NCI-H524 (cell line): ENCODE measurements at places on chromosomes 1 and 21.

- DNase-seq = no peak
Observed at GRCh38 chr1:47763591-47764171, 233.5 kb downstream of the TRABD2B start.

GRCh38 chr1:6873298-6874015, 88.2 kb downstream of the CAMTA1 start:
- DNase-seq = no peak

- no peak for DNase-seq
Observed at GRCh38 chr1:66275083-66275482, 258.9 kb upstream of the SGIP1 start.

GRCh38 chr1:53627031-53627430, 111.9 kb downstream of the GLIS1 start:
- DNase-seq = peak; percentile 62

- DNase-seq = no peak
Observed at GRCh38 chr1:216904471-216904870, 181.2 kb upstream of the ESRRG start.

DNA sequence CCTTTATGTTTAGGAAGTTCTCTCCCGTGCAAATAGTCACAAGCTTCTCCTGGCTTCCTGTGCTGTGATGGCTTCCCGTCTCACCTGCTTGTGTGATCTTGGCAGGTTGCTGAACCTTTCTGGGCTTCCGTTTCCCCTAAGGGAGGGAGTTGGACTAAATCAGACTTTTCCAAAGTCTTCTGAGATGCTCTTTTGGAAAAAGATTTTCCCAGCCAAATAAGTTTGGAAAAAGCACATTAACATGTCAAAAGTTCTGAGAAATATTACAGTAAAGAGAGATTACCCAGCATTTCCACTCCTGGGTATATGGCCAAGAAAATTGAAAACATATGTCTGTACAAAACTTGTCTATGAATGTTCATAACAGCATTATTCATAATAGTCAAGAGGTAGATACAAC, 36.0 kb upstream of the TENT5C start:
- no peak for DNase-seq

DNA sequence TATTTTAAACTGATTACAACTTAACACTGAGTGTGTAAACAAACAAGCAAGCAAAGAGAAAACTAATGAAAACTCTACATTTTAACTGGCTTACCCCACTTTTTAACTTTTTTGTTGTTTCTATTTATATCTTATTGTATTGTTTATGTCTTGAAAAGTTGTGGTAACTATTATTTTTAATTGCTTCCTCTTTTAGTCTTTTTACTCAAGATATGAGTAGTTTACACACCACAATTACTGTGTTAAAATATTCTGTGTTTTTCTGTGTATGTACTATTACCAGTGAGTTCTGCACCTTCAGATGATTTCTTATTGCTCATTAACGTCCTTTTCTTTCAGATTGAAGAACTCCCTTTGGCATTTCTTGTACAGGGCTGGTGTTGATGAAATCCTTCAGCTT, 4.7 kb upstream of the HHAT start:
- no peak for DNase-seq

DNA sequence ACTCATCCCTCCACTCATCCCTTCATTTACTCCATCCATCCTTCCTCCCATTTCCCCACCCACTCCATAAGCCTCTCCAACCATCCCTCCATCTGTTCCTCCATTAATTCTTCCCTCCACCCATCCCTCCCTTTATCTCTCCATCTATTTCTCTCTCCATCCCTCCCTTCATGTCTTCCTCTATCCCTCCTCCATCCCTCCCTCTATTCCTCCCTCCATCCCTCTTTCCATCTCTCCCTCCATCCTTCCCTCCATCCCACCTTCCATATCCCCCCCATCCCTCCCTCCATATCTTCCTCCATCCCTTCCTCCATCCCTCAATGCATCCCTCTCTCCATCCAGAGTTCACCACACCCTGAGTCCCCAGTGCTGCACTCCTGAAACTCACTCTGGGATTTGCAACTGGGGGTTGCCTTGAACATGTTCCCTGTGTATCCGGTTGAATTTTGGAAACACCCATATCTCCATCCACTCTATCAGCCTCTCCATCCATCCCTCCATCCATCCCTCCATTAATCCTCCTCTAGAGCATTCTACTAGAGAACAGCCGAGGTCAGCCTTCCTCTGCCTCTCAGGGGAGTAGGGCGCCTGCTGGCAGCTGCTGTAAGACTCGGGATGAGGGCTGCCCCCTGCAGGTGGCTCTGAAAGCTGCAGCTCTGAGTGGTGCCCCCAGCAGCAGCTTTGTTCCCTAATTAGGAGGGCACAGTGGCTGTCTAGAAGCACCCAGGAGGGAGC, 39.4 kb downstream of the ABCG1 start:
- DNase-seq = peak; percentile 85

- peak; percentile 73 for DNase-seq
Observed at GRCh38 chr1:229159668-229160544, 111.0 kb upstream of the RAB4A start.

GRCh38 chr1:245207801-245208200, 53.0 kb downstream of the KIF26B start:
- no peak for DNase-seq

DNA sequence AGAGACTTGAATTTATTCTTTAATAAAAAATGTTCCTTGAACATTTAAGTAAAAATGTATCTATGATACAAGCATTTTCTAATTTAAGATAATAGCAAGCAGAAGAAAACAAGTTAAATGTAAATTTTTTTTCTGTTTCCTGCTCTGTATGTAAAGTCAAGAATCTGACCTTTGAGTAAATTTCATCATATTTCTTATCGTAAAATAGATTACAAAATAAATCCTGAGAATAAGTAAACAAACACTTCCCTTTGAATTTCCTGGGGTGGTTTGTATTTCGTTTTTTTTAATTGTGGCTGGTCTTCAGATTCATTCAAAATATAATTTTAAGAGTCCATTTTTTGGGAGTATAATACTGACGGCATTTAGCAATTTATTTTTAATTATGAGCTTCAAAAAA, 77.6 kb downstream of the POU2F1 start:
- DNase-seq = no peak

- no peak for DNase-seq
Observed at GRCh38 chr1:204959374-204959773, 83.6 kb upstream of the CNTN2 start.

DNA sequence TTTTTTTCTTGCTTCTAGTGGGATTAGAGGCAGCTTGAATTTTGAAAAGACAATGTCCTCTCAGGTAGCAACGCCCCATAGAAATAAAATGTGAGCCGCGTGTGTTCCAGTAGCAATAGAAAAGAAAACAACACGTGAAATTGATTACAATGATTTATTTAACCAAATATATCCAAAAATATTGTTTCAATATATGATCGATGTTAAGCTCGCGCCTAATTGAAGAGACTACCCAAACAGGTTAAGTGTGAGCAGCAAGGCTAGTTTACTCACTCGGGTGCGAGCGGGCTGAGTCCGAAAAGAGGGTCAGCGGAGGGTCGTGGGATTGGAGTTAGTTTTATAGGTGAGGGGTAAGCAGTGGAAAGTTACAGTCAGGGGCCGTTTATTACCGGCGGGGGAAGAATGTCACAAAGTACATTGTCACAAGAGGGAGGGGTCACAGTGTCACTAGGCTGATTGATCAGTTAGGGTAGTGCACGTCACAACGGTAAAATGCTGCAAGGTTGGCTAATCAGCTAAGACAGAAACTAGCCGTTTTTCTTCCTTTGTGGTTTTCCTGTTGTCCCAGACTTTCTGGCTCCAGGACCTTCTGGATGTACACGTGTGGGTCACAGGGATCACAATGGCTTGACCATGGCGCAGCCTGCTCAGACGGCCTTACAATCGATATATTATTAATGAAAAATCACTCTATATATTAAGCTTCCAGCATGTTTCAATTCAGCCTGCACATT, 697 bp upstream of the ZNF670 start:
- DNase-seq = no peak

GRCh38 chr1:50425376-50426107, 2.3 kb upstream of the DMRTA2 start:
- peak; percentile 11 for DNase-seq

DNA sequence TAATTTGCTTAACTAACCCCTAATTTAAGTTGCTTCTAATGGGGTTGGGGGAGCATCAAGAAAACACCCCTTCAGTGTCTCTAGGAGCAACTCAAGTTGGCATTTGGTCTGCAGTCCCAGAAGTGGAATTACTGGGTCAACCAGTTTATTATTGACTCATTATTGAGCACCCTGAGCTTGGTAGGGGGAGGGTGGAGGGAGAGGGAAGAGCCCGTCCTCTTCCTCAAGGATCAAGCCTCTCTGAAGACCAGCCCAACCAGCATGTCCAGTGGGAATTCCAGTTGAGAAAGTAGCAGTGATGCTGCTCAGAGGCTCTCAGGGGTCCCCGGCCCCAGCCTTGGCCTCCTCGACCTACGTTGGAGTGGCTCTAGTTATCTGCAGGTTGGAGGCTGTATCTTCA, 2.1 kb upstream of the PLA2G2F start:
- DNase-seq = no peak

- DNase-seq = no peak
Observed at GRCh38 chr1:187788718-187789117, 960.0 kb downstream of the PLA2G4A start.

DNA sequence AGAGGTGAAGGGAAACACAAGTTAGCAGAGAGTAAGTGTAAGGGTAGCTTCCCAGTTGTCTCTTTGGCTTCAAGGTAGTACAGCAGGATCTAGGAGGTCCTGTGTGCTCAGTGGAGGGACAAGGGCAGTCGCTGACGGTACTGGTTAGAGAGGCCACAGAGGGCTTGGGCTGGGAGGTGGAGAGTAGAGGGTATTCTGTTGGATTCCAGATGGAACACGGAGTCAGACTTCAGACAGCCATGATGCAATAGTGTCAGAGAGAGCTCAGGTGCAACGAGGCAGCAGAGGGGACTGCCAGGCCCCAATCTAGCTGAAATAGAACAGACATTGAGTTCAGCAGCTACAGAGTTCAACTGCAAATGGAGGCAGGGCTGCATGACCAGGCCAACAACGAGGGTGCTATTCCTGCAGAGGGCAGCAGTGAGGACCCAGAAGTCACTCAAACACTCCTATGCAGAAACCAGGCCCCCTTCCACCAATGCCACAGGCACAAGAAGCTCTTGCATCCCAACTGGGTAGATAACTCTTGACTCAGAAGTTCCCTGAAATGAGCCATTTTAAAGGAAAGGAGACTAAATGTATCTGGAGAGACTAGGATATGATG, 325.0 kb upstream of the ESRRG start:
- DNase-seq = no peak

- DNase-seq = peak; percentile 67
Observed at GRCh38 chr1:86207323-86207722, 50.8 kb upstream of the COL24A1 start.

GRCh38 chr1:17742583-17742982, 12.6 kb upstream of the ACTL8 start:
- DNase-seq = no peak

GRCh38 chr1:234735916-234736315, 125.9 kb upstream of the IRF2BP2 start:
- no peak for DNase-seq

DNA sequence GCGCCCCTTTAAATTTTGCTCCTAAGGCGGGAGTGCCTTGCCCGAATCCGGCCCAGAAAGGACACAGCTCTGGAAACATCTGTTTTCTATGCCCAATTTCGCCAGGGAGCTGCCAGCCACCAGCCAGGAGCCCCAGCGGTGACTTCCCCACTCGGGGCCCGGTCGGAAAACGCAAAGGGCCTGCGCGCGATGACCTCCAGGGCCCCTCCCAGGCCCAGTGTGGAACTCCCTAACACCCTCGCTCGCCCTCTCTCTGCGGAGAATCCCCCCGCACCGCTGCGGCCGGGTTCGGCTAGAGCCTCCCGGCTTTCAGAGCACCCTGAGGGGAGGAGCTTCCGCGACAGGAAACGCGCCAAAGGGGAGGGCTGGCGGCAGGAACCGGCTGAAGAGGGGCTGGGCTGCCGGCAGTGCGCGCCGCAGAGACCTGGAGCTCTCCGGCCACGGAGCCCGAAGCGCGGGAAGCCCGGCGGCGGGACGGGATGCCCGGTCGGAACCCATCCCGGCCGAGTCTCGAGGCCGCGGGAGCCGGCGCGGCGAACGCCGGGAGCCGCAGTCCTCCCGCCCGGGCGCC, 505 bp downstream of the CLSPN start:
- peak; percentile 66 for DNase-seq

DNA sequence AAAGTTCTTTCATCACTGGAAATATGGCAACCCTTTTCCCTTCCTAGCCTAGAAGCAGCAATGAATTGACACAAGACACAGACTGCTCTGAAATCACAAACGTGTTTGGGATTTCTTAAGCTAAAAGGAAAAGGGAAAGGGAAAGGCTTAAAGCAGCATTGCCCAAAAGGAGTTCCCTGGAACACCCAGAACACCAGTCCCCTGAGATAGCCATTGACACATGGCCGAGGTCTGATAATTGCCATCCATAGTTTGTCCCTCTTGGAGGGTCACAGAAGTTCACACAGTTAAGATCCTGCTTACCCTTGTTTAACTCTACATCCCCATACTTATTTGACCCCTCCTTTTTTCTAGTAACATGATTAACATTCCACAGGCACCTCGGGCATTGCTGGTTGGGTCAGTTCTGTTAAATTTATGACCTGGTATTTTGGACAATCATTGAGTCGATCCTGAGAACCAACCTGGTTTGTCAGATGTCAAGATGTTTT, 72.9 kb downstream of the ZNF281 start:
- no peak for DNase-seq
